HepG2 (cell line): ENCODE measurements at places on chromosomes 4 and X. TPM values are rescaled to one million over a fixed set of nuclear protein-coding genes. Genes with fewer than 3 reads are reported as not detected.

CTAG1A gene
- not detected in 2 replicates for total RNA-seq

- no peak for DNase-seq
Observed at GRCh38 chr4:163350672-163351071, 7.0 kb downstream of the NPY5R start.

DNA sequence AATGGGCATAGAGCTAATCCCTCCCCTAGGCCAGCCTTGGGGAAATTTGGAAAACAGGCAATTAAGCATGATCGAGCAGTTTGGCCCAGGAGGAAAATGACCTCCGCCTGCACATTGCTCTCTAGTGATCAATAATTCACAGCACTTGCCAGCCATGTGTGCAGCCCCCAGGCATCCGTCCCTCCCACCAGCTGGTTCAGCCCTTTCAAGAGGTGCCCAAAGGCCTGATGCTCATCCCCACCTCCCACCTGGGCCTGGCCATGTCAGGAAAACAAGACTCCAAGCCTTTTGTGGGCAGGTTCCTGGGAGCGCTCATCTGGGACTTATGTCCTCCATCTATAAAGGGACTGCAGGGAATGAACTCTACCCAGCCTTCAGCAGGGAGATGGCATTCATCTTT, 17.5 kb upstream of the PPP2R2C start:
- no peak for DNase-seq

DNA sequence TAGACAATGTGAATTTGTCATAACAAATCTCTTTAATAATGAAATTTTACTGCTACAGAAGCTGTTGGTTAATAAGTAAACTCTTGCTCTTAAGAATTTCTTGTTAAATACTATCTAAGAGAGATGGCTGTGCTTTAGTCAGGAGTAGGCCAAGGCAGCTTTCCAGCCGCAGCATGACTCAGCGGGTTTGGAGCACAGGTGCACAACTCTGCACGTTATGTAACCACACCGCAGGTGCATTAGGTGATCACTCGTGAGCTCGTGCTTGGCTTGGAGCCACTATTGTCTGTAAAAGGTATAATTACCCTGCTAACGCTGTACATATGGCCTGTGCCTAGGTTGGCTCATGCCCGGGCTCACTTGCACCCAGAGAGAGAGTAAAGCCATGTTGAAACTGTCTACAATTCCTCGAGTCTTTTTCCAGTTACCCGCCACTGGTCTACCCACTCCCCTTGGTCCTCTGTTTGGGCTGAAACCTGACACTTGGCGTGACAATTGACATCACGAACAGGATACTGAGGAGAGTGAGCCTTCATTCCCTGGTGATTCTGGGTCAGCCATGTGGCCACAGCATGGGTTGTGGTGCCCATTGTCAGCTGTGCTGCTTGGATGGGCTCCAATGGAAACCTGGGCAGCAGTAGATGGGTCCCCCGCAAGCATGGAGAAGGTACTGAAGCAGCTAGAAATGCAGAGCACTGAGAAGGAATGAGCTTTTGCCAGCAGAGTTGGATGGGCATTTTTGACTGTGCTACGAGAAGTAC, 18.4 kb upstream of the ANAPC4 start:
- no peak for DNase-seq

GRCh38 chrX:9847071-9847470, 60.8 kb downstream of the SHROOM2 start:
- peak; percentile 74 for DNase-seq

DNA sequence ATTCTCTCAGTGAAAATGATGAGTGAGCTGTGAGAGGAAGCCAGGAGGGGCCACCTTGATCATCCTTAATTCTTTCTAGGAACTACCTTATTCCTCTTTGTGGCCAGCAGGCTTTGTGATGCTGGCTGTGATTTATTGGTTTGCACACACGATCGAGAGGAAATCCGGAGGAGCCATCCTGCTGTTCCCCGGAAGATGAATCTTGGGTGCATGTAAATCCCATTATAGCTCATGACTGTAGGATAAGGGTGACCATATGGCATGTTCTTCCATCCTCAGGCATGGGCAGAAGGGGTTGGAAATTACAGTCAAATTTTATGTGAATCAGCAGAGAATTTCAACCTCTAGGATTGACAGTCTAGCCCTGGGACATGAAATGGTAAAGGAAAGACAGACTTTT, 254.5 kb downstream of the UNC5C start:
- DNase-seq, result no peak

GRCh38 chrX:120797188-120797851, 78.3 kb downstream of the CT47B1 start:
- DNase-seq, result no peak

DNA sequence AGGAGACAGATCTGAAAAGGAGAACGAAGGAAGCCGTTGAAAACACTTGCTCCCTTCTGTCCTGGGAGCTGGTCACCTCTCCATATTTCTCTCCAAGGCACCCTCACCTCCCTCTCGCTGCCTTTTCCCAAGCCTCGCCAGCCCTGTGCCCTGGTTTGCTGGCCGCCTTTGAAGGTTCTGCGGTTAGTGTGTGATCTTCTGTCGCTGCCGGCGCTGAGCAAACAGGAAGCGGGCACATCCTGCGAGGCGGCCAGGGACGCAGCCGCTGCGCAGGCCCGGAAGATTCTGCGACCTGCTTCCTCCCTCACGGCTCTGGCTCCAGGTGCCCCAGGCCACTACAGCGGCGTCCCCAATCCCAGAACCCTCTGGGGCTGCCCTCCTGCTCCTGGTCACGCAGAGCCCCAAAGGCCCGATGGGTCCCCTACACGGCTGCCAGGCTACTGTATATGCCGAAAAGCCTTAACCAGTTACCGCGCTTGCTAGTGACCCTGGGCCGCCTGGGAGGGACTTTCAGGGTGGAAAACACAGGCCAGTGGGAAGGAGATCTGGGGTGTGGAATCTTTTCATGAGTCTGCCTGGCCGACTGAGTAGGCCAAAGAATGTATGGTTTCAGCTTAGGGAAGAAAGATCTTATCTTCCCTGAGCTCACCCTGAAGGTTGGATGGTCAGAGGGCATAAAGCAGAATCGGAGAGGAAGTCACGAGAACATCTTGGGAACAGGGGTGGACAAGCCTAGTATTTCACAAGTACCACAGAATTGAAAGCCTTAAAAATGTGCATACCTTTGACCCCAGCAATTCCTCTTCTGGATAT, 2.3 kb upstream of the SASH3 start:
- peak; percentile 19 for DNase-seq

GRCh38 chr4:82360298-82361177, 13.3 kb downstream of the HNRNPD start:
- no peak for DNase-seq
